ENCODE measurements at places on chromosomes 4 and X.

GRCh38 chr4:15063341-15063740, 61.1 kb downstream of the CPEB2 start:
- no peak for DNase-seq

- no peak for DNase-seq
These were observed 3.2 kb downstream of the CXorf38 start for GRCh38 chrX:40644176-40644575.

DNA sequence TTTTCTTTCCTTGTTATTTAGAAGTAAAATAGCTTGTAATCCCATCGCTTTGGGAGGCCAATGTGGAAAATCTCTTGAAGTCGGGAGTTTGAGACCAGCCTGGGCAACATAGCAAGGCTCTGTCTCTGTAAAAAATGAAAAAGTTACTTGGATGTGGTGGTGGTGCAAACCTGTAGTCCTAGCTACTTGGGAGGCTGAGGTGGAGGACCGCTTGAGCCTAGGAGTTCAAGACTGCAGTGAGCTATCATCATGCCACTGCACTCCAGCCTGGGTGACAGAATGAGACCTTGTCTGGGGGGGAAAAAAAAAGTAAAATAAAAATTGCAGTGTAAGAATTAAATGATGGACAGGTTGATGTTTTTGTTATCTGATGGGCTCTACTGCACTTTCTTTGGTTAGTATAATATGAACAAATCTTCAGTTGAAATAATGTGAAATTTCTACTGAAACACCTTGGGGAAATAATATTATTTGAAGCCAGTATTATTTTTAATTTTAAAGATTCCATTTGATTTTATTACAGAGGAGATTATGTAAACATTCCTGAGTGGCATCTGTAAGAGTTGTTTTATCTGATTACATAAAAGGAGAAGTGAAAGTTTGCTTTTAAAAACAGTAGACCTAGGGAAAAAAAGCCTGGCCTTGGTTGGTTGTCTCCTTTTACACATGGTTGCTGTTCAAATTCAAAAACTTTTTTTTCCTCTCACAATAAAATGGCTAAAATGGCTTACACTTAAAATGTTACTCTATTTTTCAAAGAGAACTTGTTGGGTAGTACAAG, 10.5 kb upstream of the NDUFC1 start:
- DNase-seq = no peak

GRCh38 chr4:181350615-181351415, 892.4 kb upstream of the TENM3 start:
- DNase-seq = no peak

- no peak for DNase-seq
These were observed 19.7 kb downstream of the CENPI start for GRCh38 chrX:101117701-101118100.

GRCh38 chr4:79678472-79679202, 270.6 kb upstream of the GK2 start:
- no peak for DNase-seq

Measured in stimulated activated CD4-positive, alpha-beta T cell treated with anti-CD3 and anti-CD28 coated beads, Interleukin-2, amount 100 ng/mL, for 48 hours (primary cell).